ENCODE measurements at places on chromosomes 7 and 10.

- no peak for DNase-seq
These were observed 149.5 kb upstream of the PHF14 start for GRCh38 chr7:10824154-10824553.

GRCh38 chr10:72012796-72013195, 48.6 kb downstream of the CHST3 start:
- no peak for DNase-seq

DNA sequence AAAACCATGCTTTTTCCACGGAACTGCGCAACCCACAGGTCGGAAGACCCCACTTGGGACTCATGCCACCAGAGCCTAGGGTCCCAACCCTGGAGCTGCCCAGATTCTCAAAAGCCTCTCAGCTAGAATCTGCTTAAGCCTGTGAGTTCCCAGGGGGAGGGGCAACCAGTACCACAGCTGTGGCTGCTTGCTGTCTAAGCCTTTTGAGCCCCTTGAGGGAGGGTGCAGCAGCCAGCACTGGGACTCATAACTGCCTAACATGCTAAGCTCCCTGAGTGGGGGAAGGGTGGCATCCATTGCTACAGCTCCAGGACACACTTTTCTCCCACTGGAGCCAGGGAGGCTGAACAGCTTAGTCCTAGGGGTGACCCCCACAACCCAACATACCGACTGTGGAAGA, 485.6 kb upstream of the GRM3 start:
- DNase-seq = no peak

GRCh38 chr7:7816816-7817536, 98.6 kb upstream of the RPA3 start:
- DNase-seq = no peak

- DNase-seq = no peak
These were observed 191.8 kb downstream of the PTPRN2 start for GRCh38 chr7:158395780-158396278.

- no peak for DNase-seq
These were observed 571.1 kb downstream of the GRID1 start for GRCh38 chr10:85795460-85795859.

DNA sequence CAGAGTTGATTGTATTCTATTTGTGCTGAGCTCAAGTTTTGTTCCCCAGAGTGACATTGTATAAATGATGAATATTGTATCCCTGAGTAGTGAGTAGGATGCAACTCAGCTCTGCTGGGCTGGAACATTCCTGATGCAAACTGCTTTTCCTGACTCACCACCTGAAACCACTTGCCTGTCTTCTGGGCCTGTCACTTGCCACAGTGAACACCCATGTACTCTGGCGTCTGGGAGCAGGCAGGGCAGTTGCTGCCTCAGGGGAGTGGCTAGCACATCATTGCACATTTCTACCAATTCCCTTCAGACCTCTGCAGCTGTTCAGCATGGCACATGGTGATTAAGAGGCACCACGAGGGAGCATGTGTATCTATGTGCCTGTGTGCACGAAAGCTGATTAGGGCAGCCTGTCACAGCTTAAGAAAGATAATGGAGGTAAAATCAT, 157.3 kb downstream of the SND1 start:
- DNase-seq = no peak

DNA sequence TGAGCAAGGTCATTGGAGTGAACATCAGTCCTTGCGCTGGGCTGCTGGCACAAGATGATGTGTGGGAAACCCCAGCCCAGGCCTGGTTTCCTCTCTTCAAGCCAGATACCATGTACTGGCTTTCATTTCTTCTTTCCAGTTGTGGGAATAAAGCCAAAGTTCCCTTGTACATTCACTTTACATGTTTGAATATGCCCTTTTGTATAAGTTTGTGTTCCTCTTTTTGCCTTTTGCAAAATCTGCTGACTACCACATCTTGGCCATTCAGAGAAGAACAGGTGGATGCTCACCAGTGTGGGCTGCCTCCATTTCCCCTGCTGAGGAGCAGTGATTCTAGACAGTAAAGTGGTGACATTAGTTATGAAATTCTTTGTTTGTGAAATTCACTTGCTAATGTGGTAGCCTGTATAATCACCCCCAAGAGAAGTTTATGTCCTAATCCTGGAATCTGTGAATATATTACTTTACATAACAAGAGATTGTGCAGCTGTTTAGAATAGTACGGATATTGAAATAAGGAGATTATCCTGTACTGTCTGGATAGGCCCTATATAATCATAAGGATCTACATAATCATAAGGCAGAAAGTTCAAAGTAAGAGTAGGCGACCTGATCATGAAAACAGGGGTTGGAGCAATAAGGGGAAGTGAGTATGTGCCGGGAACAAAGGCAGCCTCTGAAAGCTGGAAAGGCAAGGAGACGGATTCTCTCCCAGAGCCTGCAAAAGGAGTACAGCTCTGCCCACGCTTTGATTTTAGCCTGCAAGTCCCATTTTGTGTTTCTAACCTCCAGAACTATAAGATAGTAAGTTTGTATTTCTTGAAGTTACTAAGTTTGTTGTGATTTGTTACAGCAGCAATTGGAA, 18.8 kb upstream of the AOAH start:
- no peak for DNase-seq

GRCh38 chr7:495761-496321, 23.8 kb downstream of the PDGFA start:
- no peak for DNase-seq

DNA sequence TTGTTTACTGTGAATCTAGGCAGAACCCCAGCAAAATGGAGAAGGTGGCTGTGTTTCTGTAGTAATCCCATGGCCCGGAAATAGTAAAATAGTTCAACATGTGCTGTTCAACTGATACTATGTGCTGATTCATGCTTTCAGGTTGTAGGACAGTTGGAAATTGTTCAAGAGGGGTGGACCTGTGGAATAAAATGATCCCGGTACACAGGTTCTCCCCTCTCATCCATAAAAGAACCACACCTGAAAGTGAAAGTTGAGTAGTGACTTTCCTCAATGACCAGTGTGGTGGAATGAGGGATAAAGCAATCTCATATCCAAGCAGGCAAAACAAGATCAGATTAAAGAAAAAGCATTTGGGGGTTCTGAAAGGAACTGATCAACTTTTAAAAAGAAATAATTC, 177.1 kb downstream of the POU6F2 start:
- no peak for DNase-seq

GRCh38 chr7:104894726-104895521, 119.1 kb upstream of the KMT2E start:
- DNase-seq = no peak

- DNase-seq = no peak
These were observed 17.6 kb downstream of the LIMK1 start for GRCh38 chr7:74101061-74101681.

- no peak for DNase-seq
These were observed 747.0 kb downstream of the TNS3 start for GRCh38 chr7:46834921-46835320.

GRCh38 chr10:65907199-65907712, 1018.6 kb upstream of the LRRTM3 start:
- no peak for DNase-seq

DNA sequence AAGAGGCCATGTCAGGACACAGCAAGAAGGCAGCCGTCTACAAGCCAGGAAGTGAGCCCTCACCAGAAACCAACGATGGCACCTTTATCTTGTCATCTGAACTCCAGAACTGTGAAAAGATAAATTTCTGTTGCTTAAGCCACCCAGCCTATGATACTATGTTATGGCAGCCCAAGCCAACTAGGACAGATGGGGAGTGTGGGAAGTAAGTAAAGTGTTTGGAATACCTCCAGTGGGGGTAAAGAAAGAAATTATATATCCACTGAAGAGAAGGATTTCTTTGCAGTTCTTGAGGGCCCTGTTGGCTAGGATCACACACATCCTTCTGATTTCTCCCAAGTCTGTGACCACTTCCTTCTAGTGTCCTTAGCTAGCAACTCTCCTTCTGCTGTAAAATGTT, 384.4 kb downstream of the TNS3 start:
- DNase-seq = no peak

- DNase-seq = no peak
These were observed 31.0 kb downstream of the PON3 start for GRCh38 chr7:95365151-95365550.

DNA sequence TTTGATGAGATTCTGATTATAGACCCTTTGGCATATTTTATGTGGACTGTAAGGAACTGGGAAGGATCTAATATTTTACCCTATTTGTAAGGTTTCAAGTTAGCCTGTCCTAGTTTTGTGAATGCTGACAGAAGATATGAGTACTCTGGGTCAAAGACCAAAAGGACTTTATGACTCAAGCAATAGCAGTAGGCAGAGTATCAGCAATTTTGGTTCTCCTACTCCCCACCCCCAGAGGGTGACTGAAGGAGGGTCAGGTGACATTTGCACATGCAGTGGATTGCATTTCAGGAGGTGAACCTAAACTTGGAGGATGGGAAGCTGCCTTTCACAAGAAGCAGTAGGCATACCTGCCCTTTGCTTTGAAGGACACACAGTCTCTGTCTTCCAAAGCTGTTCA, 84.0 kb upstream of the KLF6 start:
- no peak for DNase-seq

All from left renal pelvis (tissue), 4 donors.